Fibroblast of skin of left quadriceps (primary cell): ENCODE measurements at places on chromosomes 12 and 14.

DNA sequence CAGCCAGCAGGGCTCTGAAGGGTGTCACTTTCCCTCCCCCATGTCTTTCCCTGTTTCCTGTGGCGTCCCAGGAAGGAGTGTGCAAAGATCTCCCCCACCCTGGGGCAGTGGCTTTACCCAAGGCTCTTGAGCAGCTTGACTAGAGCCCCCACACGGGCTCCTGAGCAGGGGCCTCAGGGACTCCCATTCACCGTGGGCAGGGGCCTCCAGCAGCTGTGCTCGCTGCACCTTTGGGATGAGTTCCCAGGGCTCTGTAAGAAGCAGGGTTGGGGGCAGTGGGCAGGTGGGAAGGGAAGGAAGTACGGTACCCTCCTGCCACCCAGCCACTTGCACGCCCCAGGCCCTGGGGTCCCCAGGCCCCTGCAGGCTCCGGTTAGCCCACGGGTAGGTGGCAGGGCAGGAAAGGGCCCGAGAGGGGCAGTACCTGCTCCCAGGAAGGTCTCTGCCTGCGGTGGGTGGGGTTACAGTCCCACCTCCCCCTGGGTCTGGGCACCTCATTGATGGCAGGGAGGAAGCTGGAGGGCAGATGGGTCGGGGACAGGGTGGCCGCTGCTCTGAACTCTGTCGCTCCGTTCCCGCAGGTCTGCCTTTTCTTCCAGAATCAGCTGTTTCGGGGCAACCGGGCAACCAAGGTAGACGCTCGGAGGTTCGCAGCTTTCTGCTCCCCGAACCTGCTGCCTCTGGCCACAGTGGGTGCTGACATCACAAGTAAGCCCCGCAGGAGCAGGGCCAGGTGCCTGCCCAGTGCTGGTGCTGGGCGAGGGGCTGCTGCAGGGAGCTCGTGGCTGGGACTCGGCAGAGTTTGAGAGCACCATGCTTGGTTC, 13.0 kb downstream of the ASPG start:
- DNase-seq, result no peak

DNA sequence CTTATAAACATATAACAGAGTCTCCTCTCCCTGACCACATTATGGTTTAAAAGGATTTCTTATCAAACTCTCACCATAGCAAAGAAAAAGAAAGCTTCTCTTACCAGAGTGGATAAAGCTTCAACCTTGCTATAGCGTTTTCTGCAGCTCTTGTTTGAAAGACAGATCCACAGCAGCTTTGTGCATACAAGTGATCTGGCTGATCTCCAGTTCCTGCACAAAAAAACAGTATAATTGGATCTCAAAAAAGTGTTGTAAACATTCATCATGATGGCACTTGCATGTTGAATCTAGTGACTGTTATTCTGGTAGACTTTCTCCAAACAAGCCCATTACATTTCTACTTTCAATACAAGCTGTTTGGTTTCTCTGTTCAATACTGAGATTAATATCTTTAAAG, 178.9 kb upstream of the MGAT4C start:
- no peak for DNase-seq

DNA sequence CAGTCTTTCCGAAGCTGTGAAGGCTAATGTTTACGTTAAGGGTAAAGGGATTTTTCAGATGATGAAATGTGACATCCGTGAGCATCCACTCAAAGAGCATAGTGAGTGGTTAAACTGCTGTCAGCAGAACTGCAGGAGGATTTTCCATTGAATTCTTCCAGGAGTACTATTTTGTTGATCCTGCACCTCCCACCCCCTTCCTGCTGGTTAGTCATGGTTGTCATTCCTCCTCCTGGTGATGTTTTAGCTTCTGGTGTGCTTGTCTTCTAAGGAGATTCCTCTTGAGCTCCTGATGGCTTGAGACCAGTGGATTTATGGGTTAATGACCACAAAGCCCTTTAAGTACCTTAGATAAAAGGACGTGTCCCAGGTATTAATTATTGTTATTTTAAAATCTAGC, 2.4 kb upstream of the GPRC5D start:
- no peak for DNase-seq

DNA sequence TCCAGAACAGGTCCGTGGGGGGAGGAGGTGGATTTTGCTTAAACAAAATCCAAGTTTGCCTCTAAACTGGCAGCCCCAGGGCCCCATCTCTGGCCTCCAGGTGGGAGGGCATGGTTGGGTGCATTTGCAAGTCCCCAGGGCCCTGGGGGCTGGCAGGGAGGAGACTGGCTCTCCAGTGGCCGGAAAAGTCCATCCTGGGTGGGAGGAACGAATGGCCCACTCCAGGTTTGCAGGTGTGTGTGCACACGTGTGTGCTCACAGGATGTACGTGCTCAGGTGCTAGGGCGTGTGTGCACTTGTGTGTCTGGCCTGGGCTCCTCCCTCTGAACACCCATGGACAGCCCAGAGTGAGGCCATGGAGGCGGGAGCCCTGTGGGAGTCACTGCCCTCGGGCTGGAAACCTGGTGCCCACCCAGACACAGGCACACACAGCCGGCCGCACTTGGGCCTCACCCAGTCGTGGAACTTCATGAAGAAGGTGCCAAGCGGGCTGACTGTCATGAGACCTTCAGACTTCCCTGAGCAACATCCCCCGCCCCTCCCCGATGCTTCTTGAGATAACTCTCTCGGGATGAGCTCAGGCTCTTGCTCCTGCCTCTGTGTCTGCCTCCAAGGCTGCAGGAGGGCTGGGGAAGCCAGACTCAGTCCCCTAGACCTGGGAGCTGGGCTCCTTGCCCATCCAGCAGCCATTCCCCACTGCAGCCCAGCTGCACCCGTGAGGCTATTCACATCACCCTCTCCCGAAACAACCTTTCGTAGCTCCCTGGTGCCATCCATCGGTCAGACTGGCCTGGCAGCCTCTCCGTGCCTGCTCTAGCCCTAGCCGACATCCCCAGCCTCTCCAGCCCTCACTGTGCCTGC, 9.4 kb downstream of the AHNAK2 start:
- DNase-seq, result no peak

GRCh38 chr12:27906658-27907473, 65.7 kb downstream of the PTHLH start:
- DNase-seq, result no peak

GRCh38 chr12:52193991-52194390, 2.2 kb upstream of the KRT80 start:
- DNase-seq, result no peak

DNA sequence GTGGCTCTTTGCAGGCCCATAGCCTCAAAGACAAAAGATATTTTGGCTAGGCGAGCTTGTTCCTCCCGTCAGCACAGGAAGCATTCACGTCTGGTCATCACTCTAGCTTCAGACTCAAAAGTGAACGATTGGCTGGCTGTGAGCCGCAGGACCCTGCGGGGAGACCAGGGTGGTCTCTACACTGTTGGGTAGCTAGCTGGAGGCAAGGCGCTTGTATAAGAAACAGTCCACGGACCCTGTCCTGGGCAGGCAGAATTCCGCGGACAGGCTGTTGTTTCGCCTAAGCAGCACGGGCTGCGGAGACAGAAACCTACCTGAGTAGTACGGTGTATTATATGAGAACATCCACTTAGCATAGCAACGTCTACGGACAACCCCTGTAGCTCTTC, 29.6 kb downstream of the WBP11 start:
- DNase-seq, result no peak

- no peak for DNase-seq
These were observed 89.8 kb downstream of the SLC15A5 start for GRCh38 chr12:16187660-16188059.

DNA sequence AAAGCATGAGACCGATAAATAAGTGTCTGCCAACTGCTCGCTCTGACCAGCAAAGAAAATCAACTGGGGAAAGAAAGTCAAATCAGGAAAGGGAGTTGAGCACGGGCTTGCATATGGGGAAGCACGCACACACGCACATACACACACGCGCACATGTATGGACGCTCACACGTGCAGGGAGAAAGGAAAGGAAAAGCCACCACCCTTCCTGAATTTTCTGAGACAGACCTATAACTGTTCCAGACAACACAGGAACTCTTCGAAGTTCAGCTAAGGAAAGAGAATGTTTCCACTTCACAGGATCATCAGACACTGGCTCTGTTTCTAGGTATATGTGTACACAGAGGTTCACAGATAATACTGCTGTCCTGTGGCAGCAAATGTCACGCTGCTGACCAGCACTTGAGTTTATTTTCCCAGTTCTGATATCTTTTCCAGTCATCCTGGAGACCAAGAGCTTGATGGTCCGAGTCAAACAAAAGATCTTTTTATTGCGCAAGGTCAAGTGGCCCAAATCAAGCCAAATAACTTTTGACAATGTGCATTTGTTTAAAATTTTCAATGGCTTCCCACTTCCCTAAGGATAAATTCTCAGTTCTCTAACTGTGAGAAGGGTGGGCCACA, 82.1 kb upstream of the TMCC3 start:
- no peak for DNase-seq

GRCh38 chr12:70920891-70921290, 353 bp upstream of the PTPRR start:
- DNase-seq, result no peak

DNA sequence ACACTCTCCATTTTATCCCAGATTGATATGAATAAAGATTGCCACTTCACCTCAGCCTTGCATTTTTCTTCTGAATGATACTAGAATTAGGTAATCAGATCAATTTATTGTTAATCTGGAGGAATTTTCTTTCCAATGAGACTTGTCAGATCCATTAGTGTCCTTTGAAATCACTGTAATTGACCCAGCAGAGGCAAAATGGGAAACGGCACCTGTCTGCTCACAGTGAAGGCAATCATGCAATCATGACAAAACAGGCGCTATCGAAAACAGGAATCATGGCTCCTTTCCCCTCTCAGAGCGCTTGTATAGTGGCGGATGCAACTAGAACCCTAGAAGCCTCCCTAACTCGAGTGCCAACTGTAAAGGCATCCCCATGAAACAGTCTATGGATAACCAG, 417.6 kb downstream of the GALC start:
- DNase-seq, result no peak

DNA sequence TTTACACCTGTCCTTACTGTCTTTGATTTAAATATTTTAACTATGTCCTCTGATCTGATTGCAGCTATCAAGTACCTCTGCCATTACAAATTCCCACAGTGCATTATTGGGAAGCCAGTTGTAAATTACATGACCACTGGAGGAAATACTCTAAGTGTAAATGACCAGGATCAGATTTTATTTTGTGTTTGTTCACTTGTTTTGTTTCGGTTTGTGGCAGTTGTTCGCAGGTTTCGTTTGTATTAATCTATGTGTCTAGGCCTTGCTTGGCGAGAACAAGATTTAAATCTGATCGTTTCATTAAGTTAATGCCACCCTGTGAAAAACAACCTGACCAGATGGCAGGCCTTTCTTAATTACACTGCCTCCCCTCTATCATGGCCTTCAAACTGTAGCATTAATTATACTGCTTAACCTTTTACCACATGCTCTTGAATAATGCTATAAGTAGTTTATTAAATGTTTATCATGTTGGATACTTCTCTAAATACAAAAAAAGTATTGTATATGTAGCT, 990.1 kb downstream of the TMTC2 start:
- DNase-seq, result no peak

- DNase-seq, result no peak
These were observed 61.3 kb downstream of the KLRG1 start for GRCh38 chr12:9050521-9051157.

GRCh38 chr14:58863661-58864345, 226.0 kb downstream of the DACT1 start:
- no peak for DNase-seq

DNA sequence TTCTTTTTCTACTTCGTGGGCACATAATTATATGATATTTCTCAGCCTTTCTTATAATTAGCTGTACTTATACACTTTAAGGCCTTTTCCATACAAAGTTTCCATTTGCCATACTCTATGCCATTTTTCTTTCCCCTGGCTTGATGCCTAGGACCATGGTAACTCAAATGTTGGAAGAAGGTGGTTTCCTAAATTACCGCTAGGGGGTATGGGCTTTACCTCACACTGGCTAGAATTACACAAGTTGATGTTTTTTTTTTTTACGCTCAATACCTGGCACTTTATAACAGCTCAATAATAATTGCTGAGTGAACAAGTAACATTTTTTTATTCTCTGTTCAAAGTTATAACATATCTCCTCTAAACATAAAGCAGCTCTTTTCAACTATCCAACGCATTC, 306.8 kb upstream of the LRFN5 start:
- no peak for DNase-seq

DNA sequence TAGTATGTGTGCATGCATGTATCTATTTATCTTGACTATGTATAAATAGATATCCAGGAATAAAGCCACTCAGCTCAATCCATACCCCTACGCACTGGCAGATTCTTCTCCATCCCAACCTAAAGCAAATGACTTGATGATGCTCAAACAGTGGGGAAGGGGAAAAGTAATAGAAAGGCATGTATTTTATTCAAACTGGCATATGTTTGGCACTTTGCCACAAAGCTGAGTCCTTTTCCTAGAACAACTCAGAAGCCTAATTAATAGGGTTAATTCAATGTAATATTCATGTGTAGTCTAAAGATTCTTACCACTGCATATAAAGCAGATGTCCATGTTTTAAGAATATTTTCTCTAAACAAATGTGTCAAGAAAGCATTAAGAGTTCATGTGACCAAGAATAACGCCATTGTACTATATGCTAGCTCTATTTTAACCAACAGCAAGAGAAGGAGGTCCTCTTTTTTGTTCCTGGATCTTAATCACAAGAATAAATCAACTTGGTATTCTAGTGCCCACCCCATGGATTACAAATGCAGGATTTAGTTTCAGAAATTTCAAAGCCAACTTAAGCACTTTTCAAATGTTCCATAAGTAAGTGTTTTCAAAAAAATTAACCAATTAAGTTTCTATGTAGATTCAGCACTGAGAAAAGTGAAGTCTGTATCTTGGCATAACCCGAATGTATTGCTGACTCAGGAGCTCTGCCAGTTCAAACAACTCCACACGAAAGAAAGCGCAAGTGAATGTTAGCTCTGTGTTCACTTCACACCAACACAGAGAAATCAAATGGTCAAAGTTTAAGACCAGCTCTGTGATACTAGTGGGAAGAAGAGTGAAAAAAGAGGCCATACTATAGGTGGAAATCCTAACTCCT, 233.6 kb downstream of the MED13L start:
- no peak for DNase-seq

- peak; percentile 62 for DNase-seq
These were observed 6.4 kb upstream of the TBPL2 start for GRCh38 chr14:55446833-55447232.

- DNase-seq, result no peak
These were observed 25.6 kb downstream of the UNC79 start for GRCh38 chr14:93456356-93456755.

- DNase-seq, result peak; percentile 1
These were observed 101.9 kb downstream of the NPAS3 start for GRCh38 chr14:33040372-33041140.

- no peak for DNase-seq
These were observed 31.9 kb downstream of the NUAK1 start for GRCh38 chr12:106106892-106107291.

- no peak for DNase-seq
These were observed 21.8 kb downstream of the NCKAP5L start for GRCh38 chr12:49806321-49806813.

- no peak for DNase-seq
These were observed 73.2 kb downstream of the CEP83 start for GRCh38 chr12:94386422-94386821.

DNA sequence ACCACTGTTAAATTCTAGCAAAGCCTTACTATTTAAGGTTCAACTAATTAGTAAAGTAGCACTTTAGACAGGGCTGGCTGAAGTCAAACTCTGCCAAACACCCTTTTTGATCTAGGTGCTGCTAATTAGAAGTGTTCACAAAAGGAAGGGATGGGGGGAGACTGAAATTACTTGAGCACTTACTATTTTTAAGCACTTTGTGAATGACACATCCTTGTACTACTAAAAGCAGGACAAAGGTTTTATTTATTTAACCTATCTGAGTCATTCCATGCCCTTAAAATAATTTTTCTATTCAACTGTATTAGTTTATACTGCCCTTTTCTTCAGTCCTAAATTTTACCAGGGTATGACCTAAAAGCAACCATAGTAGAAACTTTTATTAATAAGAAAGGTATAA, 20.1 kb downstream of the MBIP start:
- DNase-seq, result no peak
